ENCODE measurements at places on chromosomes 13 and 19. TPM values are rescaled to one million over a fixed set of nuclear protein-coding genes. Genes with fewer than 3 reads are reported as not detected.

Gene HAUS5
- total RNA-seq: 3.9 TPM

DNA sequence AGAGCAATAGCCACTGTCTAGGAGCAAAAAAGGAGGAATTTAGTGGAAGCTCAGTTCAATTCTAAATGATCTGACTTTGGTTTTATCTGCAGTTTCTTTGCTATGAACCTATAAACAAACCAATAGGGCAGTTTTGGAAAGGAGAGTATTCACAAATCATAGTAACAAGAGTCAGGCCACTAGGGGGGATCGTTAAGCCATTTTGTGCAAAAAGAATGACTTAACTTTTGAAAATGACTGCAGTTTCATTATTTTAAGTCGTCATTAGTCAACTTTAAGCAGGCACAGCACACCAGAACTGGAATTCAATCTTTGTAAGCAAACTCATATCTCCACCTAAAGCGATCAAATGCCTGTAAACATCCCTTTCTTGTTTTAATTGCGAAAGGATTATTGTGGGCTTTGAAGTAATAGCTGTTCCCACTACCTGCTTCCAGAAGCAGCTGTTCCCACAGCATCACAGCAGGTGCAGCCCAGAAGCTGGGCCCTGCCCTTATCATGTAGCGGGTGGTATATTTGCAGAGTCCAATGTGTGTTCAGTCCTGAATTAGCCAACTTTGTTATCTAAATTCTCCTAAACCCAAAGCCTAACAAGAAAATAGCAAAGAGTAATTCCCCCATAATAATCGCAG lies 51.5 kb downstream of the SOX21 start:
- H3K4me1 ChIP-seq: no peaks in the 10 kb centered on the region
- H3K27me3 ChIP-seq: peaks cover 6% of the 10 kb centered on the region
- H3K27ac ChIP-seq: no peak overlapping the region
- H3K36me3 ChIP-seq: no peaks in the 10 kb centered on the region

Gene TSSK6
- total RNA-seq: 0.86 TPM

Gene ATP4B
- not detected for total RNA-seq

DNA sequence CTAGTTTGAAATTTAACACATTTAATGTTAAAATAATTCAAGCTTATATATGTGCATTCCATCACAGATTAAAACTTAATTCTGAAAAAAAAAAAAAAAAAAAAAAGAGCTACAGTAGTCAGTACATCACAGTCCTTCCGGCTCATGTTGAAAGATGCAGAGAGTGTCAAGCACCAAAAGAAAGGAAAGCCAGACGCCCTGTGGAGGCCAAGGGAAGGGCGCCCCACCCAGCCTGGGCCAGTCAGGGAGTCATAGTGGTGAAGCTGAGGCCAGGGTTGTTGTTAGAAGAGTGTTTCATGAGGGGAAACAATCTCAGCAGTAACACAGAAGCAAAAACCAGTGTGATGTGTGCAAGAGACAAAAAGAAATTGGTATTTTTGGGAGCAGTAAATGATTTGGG lies 375.3 kb downstream of the MTUS2 start:
- H3K27me3 ChIP-seq: no peaks in the 10 kb centered on the region
- no peaks in the 10 kb centered on the region for H3K4me1 ChIP-seq
- H3K27ac ChIP-seq: no peak overlapping the region
- no peak overlapping the region for H3K4me3 ChIP-seq

Gene HDGFL2
- 22.3 TPM for total RNA-seq

All from heart left ventricle (tissue), 16 donors.